ENCODE measurements at places on chromosomes 4 and X.

DNA sequence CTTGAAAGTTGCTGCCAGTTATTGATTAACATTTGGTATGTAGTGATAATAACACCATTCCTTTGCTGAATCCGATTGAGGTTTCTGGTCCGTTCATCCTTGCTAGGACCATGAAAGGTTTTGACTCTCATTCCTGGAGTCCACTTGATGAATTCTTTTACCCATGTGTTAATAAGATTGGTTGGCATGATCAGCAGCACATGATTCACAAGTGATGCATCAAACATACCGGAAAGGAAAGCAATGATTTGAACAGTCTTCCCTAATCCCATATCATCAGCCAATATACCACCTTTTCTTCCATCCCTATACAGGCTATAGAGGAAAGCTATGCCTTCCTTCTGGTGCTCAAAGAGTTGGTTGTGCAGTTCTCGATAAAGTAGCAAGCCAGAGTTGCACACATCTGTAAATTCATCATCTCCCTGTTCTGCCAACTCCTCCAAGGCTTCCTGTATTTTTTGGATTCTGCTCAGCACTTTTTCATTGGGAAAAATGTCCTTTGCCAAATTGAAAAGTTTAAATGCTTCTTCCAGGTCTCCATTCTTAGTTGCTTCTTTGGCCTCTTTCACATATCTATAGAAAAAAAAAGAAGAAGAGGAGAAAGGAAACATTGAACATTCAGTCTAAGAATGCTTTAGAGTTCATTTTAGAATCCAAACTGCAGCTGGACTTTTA, 26.7 kb downstream of the PIN4 start:
- no peak for DNase-seq

DNA sequence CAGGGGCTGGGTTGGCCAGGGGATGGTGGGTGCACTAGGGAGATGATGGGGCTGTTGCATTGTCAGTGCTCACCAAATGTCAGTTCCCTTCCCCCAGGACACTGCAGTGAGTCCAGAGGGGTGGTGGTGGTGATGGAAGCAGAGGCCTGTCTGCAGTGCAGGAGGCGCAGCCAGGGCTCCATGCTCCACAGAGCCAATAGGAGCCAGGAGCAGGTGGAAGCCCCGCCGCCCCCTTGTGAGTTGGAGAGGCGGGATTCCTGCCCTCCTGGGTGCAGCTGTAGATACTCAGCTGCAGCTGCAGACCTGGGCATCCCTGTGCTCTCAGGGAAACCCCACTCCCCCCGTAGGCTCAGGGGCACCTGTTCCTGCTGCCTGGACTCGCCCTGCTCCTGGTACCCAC, 284.7 kb downstream of the EVC2 start:
- DNase-seq = no peak

GRCh38 chr4:124321364-124321763, 391.2 kb downstream of the ANKRD50 start:
- DNase-seq = no peak

DNA sequence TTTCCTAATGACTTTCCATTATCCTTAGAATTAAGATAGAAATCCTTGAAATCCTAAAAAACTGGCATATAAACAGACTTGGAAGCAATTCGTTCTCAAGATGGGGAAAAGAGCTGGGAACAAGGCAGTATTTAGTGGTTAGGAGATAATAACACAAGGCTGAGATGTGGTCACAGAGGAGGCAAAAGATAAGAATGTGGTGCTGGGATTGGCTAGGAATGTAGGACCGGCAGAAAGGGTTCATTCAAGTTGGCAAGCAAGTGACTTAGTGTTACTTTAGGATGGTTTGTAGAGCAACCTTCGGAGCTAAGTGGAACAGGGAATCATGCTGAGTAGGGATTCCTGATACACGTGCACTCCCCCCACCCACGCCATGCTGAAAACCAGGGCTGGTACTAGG, 121.9 kb upstream of the RPS6KA3 start:
- no peak for DNase-seq

DNA sequence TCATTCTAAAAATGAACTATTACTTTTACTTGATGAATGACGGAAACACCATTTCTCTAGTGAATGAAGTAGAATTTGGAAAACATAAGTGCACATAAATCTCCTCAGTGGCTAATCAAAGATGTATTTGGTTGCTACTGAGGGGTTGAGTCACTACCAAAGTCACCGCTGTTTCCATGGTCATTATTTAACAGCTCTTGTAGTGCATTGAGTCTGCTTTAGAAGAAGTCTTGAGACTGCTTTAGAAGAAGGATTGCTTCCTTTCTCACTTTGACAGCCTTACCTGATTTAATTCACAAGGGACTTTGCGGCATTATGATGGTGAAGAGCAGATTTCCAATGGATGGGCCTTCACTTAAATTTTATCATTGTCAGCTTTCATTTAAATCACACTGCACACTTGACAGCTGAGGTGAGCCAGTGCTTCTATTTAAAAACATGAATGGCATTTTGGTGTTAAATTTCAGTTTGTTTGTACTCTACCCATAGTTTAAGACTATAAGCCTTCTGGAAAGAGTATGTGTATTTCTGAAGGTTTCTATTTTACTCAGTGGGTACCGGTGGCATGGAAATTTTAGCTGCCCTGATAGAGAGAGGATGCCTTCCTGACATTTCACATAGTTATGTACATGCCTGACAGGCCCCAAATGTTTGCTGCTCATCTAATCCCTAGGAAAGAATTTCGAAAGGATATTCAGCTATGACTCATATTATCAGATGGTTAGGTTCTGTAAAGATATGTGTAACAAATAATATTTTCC, 9.5 kb downstream of the ASB5 start:
- DNase-seq = no peak

DNA sequence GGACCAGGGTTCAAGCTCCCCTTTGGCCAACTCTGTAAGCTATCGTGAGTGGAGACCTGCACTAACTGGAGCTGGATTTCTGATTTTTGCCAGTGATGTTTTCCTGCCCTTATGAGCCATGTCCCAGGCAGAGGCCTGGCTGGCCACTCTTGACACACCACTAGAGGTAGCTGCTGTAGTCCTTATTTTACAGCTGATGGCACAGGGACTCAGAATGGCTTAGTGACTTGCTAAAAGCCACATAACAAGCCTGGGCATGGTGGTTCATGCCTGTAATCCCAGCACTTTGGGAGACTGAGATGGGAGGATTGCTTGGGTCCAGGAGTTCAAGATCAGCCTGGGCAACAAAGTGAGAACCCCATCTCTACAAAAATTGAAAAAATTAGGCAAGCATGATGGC, 33.4 kb downstream of the CYTL1 start:
- no peak for DNase-seq

DNA sequence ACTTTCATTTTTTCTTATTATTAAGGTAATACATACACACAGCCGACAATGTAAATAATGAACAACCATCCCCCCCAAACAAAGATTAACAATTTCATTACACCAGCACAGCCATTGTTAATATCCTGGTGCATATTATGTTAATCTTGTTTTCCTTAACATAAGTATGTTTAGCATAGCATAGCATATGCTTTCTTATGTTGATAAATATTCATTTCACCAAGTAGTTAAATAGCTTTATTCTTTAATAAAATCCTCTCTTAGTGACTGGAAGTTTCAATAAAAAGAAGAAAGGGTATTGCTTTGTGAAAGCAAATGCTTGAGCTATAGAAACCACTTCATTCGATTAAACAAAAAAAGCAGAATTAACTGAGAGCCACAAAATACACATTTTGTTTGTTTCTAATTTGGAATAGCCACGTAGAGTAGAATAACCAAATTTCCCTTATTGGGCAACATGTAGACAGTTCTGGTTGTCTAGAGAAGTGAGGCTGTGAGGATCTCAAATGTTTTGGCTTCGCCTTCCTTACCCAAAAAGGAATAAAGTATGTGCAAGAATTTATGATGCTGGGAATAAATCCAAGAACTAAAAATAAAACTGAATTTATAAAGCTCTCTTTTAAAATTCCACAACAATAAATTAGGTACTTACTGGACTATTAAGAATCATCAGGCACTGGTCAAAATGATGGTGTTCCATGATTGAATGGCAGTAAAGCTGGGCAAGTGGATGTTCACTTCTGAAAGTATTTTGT, 118.0 kb downstream of the PDE5A start:
- no peak for DNase-seq

DNA sequence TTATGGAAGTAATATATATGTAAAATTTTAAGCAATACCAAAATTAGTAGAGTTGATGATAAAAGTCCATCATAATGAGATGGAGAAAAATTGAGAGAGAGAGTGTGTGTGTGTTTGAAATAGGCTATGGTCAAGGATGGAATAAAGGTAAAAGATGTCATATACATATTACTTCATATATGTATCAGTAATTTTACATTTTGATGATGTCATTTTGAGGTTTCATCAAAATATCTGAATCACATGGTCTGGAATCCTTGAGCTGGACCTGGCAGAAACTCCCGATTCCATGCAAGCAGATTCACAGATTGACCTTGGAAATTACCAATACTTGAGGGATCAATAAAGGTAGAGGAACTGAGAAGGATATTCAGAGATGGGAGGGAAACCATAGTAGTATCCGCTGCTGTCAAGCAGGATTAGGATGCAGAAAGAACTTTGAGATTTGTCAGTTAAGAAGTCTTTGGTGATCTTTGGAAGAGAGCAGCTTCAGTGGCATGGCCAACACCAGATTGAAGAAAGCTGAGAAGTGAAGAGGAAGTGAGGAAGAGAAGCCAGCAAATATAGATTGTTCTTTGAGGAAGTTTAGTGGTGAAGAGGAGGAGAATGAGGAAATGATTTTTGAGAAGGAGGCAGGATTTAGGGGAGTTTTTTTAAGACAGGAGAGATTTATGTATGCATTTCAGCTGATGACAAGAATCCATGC, 21.5 kb downstream of the DNAAF6 start:
- DNase-seq = no peak

- DNase-seq = no peak
Observed at GRCh38 chr4:158873795-158874401, 105.1 kb downstream of the FNIP2 start.

GRCh38 chrX:46545111-46546005, at the start of gene ZNF674:
TSS of gene ZNF674 (minus strand) at chrX:46545421. CDS start at chrX:46542087, 3,334 bp downstream.
- peak; percentile 76 for DNase-seq

GRCh38 chr4:142913034-142913433, 66.9 kb upstream of the INPP4B start:
- DNase-seq = no peak

GRCh38 chr4:81452452-81453006, 19.2 kb downstream of the RASGEF1B start:
- DNase-seq = no peak

- DNase-seq = no peak
Observed at GRCh38 chr4:53633608-53634007, 42.3 kb upstream of the LNX1 start.

DNA sequence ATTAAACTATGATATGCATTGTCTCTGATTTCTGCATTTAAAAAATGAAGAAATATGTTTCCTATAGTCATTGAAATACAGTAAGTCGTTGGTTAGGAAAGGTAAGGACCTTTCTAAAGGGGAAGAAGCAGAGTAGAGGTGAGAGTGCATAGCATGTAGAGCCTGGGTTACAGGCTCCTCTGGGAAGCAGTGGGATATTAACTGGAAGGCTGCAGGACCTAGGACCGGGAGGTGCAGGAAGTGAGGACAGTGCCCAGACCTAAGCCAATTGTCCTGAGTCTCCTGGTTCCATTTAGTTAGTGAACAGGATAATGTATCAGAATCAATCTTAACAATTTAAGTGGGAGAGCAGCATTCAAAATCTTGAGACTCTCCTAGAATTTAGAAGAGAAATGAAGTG, 237.1 kb upstream of the NUDT6 start:
- DNase-seq = no peak

GRCh38 chr4:38980903-38981676, 51.1 kb downstream of the TMEM156 start:
- DNase-seq = no peak

GRCh38 chr4:37438564-37439279, 194.2 kb downstream of the NWD2 start:
- DNase-seq = no peak

GRCh38 chrX:79084923-79085322, 59.6 kb upstream of the GPR174 start:
- no peak for DNase-seq

DNA sequence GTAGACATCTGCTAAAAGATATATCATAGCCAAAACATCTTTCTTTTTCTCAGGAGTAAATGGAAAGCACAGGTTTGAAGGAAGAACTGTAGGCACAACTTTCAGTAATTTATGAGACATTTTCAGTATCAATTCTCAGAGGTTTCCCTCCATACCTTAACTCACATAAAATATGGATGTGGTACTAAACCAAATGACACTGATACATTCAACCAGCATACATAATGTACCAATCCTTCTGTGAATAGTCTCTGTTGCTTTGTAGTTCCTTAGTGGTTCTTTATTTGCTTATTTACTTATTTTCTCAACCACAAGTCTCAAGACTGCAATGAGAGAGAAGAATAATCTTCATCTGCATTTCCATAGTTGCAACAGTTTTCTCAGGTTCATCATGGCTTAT, 96.1 kb downstream of the ARHGAP24 start:
- DNase-seq = no peak

DNA sequence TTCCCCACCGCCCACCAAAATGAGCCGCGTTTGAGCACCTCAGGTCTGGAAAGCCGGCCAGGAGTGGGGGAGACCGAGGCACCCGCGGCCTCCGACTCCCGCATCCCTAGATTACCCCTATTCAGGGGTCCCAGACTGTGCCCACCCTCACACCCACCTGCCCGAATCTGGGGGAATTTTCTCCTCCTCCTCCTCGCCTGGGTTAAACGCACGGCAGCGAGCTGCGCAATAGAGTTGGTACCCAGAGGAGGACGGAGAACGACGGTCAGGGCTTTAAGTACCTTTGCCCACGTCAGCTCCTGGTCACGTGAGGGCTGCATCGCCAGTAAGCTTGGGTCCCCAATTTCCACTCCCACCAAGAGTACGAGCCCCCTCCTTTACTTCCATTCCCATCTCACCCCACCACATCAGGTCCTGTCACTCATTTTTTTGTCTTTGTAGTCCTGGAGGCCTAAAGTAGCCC, at the start of gene ARMCX2:
TSS of gene ARMCX2 (minus strand) at position 250 of the 463 bp plus-strand sequence. CDS start 2,262 bp downstream, outside the sequence.
- no peak for DNase-seq

DNA sequence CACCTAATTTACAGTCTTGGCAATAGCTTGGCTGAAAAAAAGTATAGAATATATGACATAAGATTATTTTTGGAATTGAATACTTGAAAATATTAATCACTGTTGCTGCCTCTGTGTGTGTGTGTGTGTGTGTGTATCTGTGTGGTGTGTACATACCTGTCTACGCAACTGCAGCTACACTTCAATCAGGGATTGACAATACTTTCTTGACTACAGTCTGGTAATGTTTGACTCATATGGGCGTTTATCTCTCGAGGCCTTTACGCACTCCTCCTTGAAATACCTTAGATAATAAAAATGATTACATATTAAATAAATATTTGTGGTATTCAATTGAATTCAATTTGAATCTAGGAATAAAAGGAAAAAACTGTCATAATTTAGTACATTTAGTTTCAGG, 565.2 kb downstream of the PCDH18 start:
- DNase-seq = no peak

- DNase-seq = no peak
Observed at GRCh38 chrX:27966955-27967354, 14.3 kb downstream of the DCAF8L1 start.

GRCh38 chrX:149433051-149433450, 72.1 kb downstream of the IDS start:
- no peak for DNase-seq

- no peak for DNase-seq
Observed at GRCh38 chrX:150463566-150463965, 100.4 kb downstream of the MAMLD1 start.

- DNase-seq = no peak
Observed at GRCh38 chrX:5681159-5681558, 547.5 kb downstream of the NLGN4X start.

All from stimulated activated CD4-positive, alpha-beta T cell treated with anti-CD3 and anti-CD28 coated beads, Interleukin-1b, Interleukin-23, amount 100 ng/mL, for 1 hour (primary cell).